ENCODE measurements at places on chromosomes 1 and 21.

GRCh38 chr21:44299458-44300261 lies at the start of gene PFKL:
Gene PFKL (plus strand): TSS chr21:44300053. CDS start chr21:44300106, 53 bp downstream.
- DNase-seq: peak; percentile 95

- DNase-seq: no peak
Observed at GRCh38 chr1:25174730-25175612, 57.3 kb downstream of the SYF2 start.

GRCh38 chr1:60145771-60146170 lies 72.2 kb upstream of the C1orf87 start:
- no peak for DNase-seq

- no peak for DNase-seq
Observed at GRCh38 chr21:32585970-32586369, 647 bp upstream of the TCP10L start.

DNA sequence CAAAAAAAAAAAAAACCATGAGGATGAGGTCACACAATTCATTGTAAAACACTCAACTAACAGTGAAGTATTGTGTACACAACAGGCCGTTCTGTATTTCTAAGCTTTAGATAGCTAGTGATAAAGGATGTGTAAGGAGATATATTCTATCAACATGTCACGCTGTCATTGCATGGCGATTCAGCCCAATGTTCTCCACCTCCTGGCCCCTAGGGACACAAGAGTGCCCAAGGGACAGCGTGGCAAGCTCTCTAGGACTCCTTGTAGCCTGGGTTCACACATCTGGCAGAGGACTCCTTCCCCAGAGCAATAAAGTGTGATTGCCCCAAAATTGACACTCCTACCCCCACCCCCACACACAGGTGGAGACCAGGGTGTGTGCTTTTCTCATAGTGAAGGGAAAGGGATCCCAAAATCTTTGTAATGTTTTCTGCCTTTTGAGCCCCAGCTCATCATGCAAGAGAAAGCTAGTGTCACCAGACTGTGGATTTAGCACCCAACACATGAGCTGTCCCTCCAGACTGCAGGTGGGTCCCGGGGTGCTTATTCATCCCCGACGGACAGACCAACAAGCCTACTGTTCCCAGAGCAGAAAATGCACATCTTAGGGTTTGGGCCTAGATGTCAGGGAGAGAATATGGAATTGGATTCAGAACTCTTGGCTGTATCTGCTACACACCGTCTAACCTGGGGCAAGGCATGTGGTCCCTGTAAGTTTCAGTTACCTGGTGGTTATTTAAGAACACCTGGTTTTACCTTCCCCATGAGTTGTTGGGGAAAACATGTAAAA lies 11.5 kb downstream of the TMPRSS3 start:
- DNase-seq: no peak

DNA sequence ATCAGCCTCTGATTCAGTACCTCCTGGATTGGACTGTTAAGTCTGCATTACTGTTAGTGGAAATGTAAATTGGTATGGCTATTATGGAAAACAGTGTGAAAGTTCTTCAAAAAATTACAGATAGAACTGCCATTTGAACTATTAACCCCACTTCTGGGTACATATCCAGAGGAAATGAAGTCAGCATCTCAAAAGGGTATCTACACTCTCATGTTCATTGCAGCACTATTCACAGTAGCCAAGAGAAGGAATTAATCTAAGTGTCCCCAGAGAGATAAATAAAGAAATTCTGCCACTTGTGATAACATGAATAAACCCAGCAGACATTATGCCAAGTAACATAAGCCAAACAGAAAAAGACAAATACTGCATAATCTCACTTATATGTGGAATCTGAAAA lies 676.0 kb downstream of the PLA2G4A start:
- DNase-seq: no peak

DNA sequence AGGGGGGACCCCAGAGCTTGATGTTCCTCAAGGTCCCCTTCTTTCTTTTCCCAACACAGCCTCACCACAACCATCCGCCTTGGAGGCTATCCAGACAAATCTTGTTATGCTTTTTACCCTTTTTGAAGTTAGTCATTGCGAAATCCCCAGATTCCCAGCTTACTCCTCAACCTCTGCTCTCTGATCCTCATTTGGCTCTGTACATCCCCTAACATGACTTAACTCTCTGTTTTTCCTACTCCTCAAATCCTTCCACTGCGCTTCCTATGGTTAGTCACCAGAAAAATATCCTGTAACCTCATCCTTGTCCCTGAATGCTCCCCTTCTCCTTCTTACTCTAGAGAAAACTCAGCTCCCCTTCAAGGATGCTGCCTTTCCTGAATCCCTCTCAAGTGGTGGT lies 189.1 kb upstream of the POU3F1 start:
- DNase-seq: no peak

- DNase-seq: no peak
Observed at GRCh38 chr1:76144247-76144646, 69.7 kb downstream of the ST6GALNAC3 start.

- DNase-seq: no peak
Observed at GRCh38 chr1:58204284-58204683, 342.2 kb downstream of the OMA1 start.

DNA sequence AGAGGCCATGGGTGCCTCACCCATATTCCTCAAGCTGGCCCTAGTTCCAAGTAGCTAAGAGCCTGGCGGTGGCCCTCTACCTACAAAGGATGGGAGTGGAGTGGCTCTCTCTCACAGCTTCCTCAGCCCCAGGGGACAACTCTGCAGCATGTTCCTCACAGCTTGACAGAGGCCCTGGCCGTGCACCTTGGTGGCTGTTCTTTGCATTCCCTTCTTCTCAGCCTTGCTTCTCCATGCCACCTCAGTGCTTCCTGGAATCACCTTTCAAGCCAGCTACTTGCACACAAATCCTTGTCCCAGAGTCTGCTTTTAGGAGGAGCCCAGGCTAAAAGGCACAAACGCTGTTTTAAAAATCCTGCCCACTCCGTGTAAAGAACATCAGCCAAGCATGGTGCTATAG lies 69.0 kb upstream of the DIRAS3 start:
- DNase-seq: no peak

- DNase-seq: no peak
Observed at GRCh38 chr1:55043726-55044125, 4.4 kb downstream of the PCSK9 start.

DNA sequence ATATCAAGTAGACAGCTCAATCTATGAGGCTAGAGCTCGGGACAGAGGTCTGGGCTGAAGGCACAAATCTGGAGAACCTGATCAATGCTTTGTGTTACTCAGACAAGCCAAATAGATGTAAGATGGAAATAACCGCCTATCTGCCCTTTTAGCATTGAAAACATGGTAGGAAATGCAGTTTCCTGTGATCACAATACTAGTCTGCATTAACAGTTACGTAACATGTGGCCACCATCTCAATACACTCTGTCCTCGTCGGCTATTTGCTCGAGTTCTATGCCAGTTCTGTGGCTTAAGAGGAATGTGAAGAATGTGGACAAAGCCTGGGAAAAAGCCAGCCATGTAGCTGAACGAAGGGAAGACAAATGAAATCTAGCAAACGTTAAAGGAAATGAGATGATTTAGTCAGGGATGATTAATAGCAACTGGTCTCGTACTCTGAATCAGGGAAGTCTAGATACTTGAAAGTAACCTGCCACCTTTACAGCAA lies 73.3 kb downstream of the HSF2BP start:
- no peak for DNase-seq

Measured in RPMI8226 (cell line).